ENCODE measurements at places on chromosomes 1 and 21. TPM values are rescaled to one million over a fixed set of nuclear protein-coding genes. Genes with fewer than 3 reads are reported as not detected.

The ACTL8 gene
- 0.07 TPM for polyA plus RNA-seq

The PRR9 gene
- polyA plus RNA-seq: not detected

The PLA2G2C gene
- not detected for polyA plus RNA-seq

The LCE1B gene
- not detected for polyA plus RNA-seq

The CACHD1 gene
- polyA plus RNA-seq: 3.7 TPM

The GBP2 gene
- 7.8 TPM for polyA plus RNA-seq

The COP1 gene
- 31.2 TPM for polyA plus RNA-seq

The NKAIN1 gene
- 0.17 TPM for polyA plus RNA-seq

The TMEM200B gene
- 16.3 TPM for polyA plus RNA-seq

The GAS5 gene
- 839 TPM for polyA plus RNA-seq

The CACNA1E gene
- not detected for polyA plus RNA-seq

The LRRC38 gene
- polyA plus RNA-seq: not detected

The ITGB2 gene
- polyA plus RNA-seq: not detected

The KCNJ9 gene
- not detected for polyA plus RNA-seq

The HAO2 gene
- not detected for polyA plus RNA-seq

The LRRC39 gene
- 0.28 TPM for polyA plus RNA-seq

The VAV3 gene
- polyA plus RNA-seq: 0.01 TPM

The RASSF5 gene
- 1.2 TPM for polyA plus RNA-seq

The KIF2C gene
- polyA plus RNA-seq: 30.0 TPM

The INSRR gene
- not detected for polyA plus RNA-seq

The HSPG2 gene
- polyA plus RNA-seq: 45.1 TPM

The WLS gene
- 28.4 TPM for polyA plus RNA-seq

The SPOCD1 gene
- 169 TPM for polyA plus RNA-seq

The LRRC42 gene
- 52.9 TPM for polyA plus RNA-seq

The ANGPTL3 gene
- polyA plus RNA-seq: not detected

The LCK gene
- polyA plus RNA-seq: 0.05 TPM

The RGS7 gene
- 0.93 TPM for polyA plus RNA-seq

The LCE1D gene
- polyA plus RNA-seq: not detected

The PSMB4 gene
- 467 TPM for polyA plus RNA-seq

The CTH gene
- 7.2 TPM for polyA plus RNA-seq

The ARHGEF2 gene
- 213 TPM for polyA plus RNA-seq

The SCMH1 gene
- 32.0 TPM for polyA plus RNA-seq

The AMY1C gene
- not detected for polyA plus RNA-seq

The DIO1 gene
- not detected for polyA plus RNA-seq

The SLFNL1 gene
- 0.10 TPM for polyA plus RNA-seq

The ESPN gene
- polyA plus RNA-seq: not detected

The TNFRSF14 gene
- polyA plus RNA-seq: 11.8 TPM

The HES3 gene
- not detected for polyA plus RNA-seq

The MNDA gene
- polyA plus RNA-seq: not detected

The DLGAP3 gene
- not detected for polyA plus RNA-seq

The CADM3 gene
- polyA plus RNA-seq: 0.07 TPM

The FOXJ3 gene
- 27.0 TPM for polyA plus RNA-seq

The PPP1R15B gene
- 24.6 TPM for polyA plus RNA-seq

The PRAMEF4 gene
- polyA plus RNA-seq: not detected

The LDLRAD2 gene
- not detected for polyA plus RNA-seq

The FH gene
- polyA plus RNA-seq: 57.0 TPM

The HEYL gene
- 0.50 TPM for polyA plus RNA-seq

The POU3F1 gene
- not detected for polyA plus RNA-seq

The ZZZ3 gene
- polyA plus RNA-seq: 14.4 TPM

Measured in BJ (cell line).